ENCODE measurements at places on chromosomes 5 and 9. TPM values are rescaled to one million over a fixed set of nuclear protein-coding genes. Genes with fewer than 3 reads are reported as not detected.

Gene CDKN2B-AS1
- total RNA-seq = 0.62 TPM

Gene CYSTM1
- total RNA-seq = 51.7 TPM

Gene PCDHA6
- total RNA-seq = 1.9 TPM

Gene ATG12
- total RNA-seq = 67.6 TPM

Gene SPARC
- total RNA-seq = 2,249 TPM

Gene SLC9A3
- total RNA-seq = 5.3 TPM

DNA sequence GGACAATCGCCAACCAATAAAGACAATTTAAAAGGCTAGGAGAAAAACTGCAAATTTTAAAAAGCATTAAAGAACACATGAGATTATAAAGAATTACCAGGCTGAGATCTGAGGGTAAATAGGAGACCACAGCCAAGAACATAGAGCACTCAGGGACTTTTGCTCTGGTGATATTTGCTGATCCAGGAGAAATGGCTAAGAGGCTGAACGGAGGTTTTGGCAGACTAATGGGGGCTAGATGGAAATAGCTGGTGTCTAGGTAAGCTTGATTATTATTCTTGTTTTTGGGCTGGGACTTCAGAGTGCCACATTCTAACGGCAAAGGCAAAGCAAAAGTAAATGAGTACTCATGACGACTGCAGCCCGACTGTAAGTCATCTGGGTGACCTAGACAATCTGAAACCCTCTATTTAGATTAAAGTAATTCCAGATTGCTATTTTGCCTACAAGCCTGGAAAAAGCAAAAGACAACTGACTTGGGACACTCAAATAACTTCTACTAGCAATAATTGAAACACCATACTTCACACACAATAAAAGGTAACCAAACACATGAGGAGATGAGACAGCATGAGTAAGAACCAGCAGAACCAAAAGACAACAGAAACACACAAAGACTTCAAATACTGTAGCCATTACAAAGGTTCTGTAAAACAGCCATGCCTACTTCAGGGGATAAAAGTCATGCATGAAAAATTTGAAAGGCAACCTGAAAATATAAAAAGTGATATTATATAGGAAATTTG, 68.8 kb downstream of the JAKMIP2 start:
- no peak for DNase-seq

- no peak for DNase-seq
Measured at GRCh38 chr9:69580582-69581214, 91.5 kb downstream of the APBA1 start.
